GM04504 (cell line): ENCODE measurements at places on chromosomes 11 and 22.

- DNase-seq, result no peak
Observed at GRCh38 chr11:19951558-19952115, 208.6 kb downstream of the DBX1 start.

DNA sequence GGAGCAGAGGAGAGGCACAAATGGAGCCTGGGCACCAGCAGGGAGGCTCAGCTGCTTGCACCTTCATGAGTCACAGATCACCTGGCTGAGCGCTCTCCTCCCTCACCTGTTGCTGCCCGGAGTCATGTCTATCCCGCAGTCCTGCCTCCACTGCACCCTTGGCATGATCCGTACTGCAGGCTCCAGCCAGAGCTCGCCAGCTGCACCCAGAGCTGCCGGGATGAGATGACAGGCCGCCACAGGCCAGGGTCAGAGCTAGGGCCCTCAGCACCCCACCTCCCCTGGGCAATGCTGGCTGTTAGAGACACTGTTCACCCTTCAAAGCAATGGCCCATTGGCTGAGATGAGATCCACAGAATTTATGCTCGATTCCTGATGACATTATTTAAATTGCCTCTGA is 702.8 kb downstream of the TBC1D22A start:
- DNase-seq, result no peak

DNA sequence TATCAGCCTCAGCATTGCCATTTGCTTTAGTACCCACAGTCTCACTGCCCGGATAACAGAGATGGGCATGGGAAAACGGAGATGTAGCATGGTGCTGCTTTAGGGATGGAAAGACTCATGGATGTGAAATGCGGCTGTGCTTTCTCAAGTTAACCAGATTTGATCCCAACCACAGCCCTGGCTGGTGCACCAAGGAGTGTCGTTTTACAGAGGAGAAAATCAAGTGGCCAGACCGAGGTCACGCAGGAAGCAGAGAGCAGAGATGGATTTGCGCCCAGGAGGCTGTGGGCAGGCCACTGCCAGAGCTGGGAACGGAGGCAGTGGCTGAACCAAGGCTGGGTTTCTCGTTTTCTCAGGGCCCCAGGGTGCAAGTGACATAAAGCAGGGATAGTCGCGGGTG is 9.0 kb downstream of the MB start:
- no peak for DNase-seq

DNA sequence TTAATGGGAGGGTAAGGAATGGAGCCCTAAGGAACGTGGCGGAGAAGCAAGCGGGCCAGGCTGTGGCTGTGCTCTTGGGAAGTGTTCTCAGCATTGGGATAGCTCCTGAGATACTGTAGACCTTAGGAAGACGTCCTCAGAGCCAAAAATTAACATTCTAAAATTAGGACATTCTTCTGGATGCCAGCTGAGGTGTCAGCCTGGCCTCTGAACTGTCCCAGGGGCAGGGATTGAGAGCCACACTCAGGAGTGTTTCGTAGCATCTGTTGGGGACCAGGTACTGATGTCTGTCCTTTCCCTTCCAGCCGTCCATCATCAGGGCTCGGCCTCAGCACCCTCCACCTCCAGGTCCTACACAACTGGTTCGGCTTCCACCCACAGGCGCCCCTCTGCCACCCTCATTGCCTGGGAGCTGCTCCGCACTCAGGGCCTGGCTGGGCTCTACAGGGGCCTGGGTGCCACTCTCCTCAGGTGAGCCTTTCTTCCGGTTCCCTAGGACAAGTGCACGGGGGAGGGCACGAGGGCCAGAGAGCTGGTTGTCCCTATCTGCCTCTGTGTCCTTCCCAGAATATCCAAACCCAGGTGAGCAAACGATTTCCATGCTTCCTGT is 23.6 kb downstream of the SLC25A18 start:
- DNase-seq, result no peak

DNA sequence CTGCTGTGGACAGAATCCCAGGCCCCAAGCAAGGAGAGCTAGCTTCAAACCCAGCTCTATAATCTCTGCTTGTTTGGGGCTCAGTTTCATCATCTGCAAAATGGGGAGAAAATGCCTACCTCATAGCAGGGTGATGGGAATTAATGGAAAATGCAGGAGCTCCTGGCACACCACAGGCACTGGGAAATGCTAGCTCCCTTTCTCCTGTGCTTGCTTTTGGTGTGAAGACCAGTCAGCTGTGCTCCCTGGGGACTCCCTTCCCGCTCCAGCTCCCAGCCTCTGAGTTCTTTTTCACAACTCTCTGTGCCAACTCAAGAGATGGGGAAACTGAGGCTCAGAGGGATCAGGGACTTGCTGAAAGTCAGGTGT is 8.2 kb upstream of the SERPINH1 start:
- DNase-seq, result no peak

- no peak for DNase-seq
Observed at GRCh38 chr11:1074244-1075221, at the start of gene MUC2. Gene MUC2 (plus strand): TSS chr11:1074874.

GRCh38 chr11:124633355-124633754 is 10.7 kb downstream of the TBRG1 start:
- DNase-seq, result no peak

DNA sequence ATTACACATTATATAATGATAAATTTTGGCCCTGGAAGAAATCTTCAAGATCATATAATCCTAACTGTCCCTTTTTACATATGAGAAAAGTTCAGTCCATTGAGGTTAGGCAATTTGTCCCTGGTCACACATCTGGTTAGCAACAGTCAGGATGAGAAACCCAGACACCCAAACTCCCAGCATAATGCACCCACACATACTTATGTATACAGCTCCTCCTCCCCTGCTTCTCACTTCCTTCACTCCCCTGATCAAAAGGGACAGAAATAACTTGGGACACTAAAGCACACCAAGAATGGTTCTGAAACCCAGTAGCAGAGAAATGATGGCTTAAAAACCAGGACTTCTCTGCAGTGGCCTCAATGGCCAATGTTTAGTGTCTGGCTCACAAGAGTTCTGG is 11.1 kb downstream of the NUMA1 start:
- DNase-seq, result no peak

GRCh38 chr11:7696424-7696823 is 9.9 kb downstream of the OVCH2 start:
- no peak for DNase-seq

DNA sequence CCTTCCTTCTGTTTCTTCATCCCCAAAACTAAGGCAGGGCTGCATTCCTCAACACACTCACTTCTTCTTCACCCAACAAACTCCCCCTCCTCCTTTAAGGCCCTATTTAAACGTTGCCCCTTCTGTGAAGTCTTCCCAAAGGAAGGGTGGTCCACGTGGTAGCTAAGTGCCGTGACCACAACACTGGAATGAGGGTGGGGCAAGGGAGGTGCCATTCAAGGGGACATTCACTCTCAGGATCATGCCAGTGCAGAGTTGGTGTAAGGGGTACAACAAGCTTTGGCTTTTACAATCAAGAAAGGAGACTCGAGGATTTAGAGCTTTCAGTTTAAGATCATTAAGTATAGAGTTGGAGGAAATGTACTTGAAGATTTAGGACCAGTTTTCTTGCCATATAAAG is 8.0 kb upstream of the MS4A10 start:
- no peak for DNase-seq

DNA sequence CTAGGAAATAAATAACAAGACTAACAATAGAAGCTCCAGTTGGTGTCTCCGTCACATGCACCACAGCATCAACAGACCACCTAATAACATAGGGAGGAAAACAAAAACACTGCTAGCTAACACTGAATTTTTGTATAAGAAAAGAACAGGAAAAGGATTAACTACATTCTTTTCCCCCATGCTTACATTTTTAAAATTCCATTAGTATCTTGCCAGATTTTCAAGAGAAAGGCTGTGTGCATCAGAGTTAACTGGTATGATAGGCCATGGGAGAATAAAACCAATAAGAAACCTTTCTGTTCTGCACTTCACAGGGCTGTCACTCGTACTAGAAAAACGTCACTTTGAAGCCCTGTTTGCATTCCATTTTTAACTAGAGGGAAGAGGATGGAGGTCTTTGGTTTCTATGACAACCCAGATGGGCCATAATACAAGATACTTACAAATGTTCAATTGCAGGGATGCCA is 79.0 kb downstream of the LARGE2 start:
- no peak for DNase-seq

- DNase-seq, result no peak
Observed at GRCh38 chr11:86101941-86102407, 33.1 kb upstream of the PICALM start.

- DNase-seq, result no peak
Observed at GRCh38 chr11:16111690-16112089, 244.7 kb downstream of the SOX6 start.

DNA sequence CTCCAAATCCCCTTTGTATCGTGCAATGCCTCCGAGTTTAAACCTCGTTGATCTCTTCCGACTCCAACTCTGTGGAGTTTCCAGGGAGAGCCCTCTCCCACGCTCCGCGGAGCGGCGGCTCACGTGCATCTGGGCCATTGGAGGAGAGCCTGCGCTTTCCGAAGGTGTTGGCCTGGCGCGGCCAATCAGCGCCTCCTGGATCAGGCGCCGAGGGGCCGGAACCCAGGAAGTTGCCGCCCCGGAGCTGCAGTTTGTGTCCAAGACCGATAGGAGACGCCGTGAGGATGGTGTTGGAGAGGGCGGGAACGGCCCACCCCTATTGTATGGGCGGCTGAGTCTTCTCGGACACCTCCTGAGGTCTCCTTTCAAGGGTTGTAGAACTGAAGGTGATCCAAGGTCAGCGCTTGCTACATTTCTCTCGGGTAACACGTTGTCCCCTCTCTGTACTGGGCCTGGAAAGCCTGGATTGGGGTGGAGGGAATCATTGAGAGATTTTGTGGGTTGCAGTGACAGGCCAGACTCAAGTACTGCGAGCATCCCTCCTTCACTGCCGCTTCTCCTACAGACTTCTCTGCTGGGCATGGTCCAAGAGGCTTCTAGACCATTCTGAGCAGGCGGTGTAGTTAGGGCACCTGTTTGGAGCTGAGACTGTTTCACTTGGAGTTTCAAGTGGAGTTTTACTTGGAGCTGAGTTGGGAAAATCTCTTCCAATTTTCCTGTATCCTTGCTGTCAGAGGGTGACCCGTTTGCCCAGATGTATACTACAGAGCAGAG is 1.7 kb downstream of the ADAMTS15 start:
- no peak for DNase-seq

- no peak for DNase-seq
Observed at GRCh38 chr11:129331217-129331616, 44.4 kb upstream of the BARX2 start.

GRCh38 chr11:62716816-62717215 is 9.3 kb downstream of the GNG3 start:
- DNase-seq, result no peak

DNA sequence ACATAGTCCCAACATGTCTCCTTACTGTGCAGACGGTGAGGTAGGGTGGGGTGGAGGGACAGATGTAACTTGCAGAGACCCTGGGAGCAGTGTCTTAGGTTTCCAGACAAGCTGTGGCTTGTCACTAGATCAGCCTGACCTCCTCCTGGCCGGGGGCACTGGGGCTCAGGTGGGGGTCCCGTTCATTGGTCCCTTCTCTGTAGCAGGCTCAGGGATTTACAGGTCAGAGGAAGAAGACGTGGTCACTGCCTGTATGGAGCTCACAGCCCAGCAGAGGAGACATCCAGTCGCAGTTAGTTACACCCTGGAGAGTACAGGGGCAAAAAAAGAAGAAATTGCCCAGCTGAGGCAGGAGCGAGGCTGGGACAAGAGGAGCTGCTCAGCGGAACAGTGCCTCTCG is 22.0 kb upstream of the TUB start:
- DNase-seq, result no peak

GRCh38 chr11:131109790-131110189 is 193.5 kb upstream of the SNX19 start:
- no peak for DNase-seq

DNA sequence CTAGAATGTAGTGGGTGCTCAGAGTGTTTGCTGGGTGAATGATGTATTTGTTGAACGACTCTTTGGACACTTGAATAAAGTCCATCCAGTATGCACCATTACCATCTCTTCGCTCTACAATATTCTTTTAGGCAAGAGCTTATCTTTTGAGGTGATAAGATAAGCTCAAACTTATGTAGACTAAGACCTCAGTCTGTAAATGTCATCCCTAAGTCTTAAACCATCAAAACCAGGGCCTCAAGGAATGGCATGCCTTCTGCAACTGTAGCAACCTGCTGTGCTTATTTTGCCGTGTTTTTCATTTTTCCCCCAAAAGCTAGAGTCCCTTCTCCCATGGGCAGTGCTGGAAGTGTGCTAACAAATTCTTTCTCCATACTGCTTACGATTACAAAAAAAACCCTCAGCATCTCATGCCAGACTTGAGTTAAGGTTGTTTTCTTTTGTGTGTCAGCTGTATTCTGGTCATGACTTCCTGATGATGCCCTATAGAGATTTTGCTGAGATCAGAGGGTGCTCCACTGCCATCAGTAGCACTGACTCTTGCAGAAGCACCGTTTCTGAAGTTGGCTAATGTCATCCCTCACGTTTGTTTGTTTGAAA is 27.8 kb downstream of the LIMK2 start:
- no peak for DNase-seq

DNA sequence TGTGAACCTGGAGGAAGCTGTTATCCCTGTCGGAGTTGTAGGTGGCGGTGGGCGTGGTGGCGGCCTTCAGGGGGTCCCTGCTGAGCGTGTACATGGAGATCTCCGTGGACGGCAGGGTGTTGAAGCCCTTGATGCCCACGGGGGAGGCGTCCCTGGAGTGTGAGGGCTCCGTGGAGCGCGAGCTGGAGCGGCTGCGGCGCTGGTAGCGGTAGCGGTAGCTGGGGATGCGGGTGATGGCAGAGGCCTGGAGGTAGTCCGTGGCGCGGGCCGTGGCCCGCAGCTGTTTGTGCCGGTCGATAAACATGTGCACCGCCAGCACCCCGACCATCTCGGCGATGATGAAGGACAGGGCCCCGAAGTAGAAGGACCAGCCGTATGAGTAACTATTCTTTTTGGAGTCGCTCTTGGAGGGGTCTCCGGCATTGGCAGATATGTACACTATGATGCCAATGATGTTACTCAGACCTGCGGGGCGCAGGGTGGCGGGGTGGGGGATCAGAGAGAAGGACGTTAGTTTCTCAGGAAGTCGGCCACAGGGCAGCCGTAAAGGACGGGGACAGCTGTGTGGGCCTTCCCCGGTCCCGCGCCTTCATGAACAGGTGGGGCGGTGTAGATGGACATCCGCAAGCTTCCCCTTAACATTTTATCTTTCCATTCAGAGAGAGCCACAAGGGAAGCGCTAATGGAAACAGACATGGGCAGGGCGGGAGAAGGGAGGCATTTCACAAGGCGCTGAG is 35.6 kb upstream of the EIF3D start:
- no peak for DNase-seq

GRCh38 chr11:130312046-130312445 is 2.7 kb downstream of the ZBTB44 start:
- DNase-seq, result no peak

DNA sequence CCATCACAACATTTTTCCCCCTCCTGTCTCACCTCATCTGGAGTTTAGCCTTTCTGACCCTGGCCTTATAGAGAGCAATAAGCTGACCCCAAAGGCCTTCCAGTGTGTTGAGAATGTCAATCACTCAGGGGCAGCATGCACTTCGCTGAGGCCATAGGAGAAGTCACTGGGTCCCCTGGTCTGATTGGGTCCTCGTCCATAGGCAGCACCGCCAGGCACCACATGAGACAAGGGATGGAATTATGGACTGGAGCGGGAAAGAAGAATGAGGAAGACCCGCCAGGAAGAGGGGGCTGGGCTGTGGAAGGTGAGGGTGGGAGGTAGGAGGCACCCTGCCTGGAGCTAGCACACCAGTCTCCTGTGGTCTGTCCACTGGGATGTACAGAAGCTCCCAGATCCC is 72.9 kb downstream of the DSCAML1 start:
- no peak for DNase-seq
